ENCODE measurements at places on chromosomes 6 and 20.

DNA sequence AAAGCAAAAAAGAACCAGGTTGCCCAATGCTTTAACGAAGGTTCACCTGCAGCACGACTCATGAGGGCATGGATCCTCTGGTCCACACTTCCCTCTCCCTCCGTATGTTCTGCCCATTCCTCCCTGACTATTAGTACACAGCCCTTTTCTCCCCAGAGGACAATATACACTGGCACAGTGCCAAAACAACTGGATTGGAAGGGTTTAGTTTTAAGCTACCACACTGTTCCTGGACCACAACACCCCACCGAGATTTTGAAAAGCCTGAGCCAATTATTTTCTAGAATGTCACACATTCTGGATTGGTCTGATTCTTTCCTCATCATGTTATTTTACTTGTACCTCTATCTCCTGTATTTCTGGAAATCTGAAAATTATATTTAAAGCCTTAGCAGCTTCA is 2.9 kb upstream of the AKAP7 start:
- no peak for DNase-seq

DNA sequence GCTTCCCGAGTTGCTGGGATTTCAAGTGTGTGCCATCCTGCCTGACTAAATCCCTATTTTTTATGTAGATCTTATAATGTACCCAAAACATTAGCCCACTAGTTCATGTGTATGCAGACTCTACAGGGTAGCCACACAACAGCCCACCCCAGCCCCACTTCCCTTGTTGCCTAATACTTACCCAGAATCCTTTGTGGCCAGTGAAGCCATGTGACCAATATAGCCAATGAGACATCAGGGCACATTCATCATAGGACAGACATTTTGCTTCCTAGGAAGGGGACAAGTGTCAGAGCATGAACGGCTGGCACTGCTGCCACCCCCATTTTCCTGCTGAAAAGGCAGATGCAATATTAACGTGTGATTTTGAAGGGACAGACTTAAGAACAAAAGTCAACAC is 36.0 kb upstream of the TCP11 start:
- no peak for DNase-seq

GRCh38 chr6:131831392-131831791 is 23.6 kb downstream of the ENPP1 start:
- DNase-seq: no peak

DNA sequence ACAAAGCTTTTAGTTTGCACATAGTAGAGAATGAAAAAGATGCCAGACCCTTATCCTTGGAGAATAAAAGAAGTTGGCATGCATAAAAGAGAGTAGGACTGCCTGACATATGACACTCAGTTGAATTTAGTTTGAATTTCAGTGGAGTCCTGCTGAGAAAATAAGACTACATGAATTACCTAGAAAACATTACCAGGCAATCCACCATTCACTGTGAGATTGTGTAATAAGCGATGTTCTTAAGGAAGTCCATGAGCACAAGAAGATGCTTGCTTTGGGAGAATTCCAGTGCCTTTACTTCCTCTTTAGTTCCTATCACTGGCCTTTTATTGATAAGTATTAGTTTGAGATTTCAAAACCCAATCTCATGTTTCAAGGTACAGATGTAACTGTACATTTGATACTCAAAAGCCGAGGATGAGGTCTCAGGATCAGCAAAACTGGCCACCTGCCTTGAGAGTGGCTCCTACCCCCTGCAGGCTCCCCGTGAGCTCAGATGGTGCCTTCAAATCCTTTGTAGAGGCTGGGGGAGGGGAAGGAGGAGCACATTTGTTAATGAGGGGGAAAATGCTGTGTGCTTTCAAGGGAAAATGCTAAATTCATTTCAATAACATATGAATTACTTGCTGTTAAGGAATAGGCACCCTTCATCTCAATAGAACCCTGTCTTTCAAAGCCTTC is 11.2 kb upstream of the UNC93A start:
- no peak for DNase-seq

GRCh38 chr6:650098-650497 is 6.8 kb downstream of the HUS1B start:
- DNase-seq: no peak

DNA sequence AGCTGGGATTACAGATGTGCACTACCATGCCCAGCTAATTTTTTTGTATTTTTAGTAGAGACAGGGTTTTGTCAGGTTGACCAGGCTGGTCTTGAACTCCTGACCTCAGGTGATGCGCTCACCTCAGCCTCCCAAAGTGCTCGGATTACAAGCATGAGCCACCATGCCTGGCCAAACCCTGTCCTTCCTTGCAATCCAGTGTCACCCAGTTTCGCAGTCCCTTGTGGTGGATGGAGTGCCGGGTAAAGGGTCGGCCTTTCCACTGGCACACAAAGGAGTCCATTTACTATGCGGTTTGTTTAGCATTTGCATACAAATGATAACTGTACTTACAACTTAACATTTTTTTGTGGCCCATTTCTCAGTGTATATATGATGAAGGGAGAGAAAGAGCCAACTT is 99.3 kb upstream of the TIAM2 start:
- DNase-seq: no peak

GRCh38 chr20:9102456-9102855 is 33.6 kb downstream of the PLCB4 start:
- DNase-seq: no peak

DNA sequence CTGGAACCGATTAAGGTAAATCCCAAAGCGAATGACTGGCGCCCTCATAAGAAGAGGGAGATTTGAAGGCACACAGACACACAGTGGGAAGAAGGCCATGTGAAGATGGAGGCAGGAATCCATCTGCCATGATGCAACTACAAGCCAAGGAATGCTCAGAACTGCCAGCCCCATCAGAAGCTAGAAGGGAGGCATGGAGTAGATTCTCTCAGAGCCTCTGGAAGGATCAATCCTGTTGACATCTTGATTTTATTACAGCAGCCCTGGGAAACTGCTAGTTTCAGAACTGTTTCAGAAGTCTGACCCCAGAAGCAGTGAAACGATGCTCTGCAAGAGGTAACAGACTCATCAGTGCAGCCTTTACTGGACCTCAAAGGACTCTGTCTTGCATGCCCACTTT is 103.5 kb upstream of the GPR6 start:
- DNase-seq: no peak

DNA sequence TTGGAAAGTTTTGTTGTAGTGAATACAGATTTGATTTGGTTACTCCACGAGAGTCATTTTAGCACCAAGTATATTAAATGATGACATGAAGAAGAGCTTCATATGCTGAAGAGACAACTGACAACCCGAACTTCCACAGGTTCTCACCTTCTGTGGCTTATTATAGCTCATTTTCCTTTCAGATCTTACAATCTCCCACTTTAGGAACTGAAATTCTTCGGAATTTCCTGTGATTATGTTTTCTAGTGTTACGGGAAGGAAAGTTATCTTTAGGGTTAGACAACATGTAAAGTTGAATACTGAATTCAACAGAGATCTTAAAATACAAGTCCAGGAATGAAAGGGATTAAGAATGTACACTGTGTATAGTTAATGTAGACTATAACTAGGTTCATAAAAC is 49.6 kb upstream of the TXNDC5 start:
- DNase-seq: no peak

- DNase-seq: no peak
Measured at GRCh38 chr6:168289571-168289962, 30.0 kb downstream of the DACT2 start.

Data from substantia nigra (tissue), 51 donors.